Body of pancreas (tissue), 4 donors: ENCODE measurements at places on chromosomes 2 and 18.

GRCh38 chr2:173171321-173171720 lies 95.7 kb downstream of the MAP3K20 start:
- DNase-seq, result no peak

GRCh38 chr2:205237524-205237923 lies 444.8 kb upstream of the NRP2 start:
- no peak for DNase-seq

DNA sequence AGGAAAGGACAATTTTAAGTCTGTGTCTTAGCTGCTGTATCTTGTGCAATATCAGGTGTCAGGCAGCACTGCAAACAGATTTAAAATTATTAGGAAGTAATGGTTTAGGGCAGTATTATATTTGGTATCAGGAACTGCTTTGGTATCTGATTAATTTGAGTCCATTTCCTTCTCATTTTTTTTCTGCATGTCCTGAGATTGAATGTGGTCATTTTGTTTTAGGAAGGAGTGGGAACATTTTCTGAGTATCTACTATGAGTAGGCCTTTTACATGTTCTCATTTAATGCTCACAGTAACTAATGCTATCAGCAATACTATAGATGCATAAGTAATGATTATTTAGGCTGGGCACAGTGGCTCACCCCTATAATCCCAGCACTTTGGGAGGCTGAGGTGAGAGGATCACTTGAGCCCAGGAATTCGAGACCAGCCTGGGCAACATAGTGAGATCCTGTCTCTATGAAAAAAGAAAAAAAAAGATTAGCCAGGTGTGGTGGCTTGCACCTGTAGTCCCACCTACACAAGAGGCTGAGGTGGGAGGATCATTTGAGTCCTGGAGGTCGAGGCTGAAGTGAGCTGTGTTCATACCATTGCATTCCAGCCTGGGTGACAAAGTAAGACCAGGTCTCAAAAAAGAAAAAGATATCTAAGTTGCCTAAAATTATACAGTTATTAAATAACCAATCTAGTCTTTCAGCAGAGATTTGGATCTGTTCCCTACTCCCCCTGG lies 4.7 kb downstream of the FMNL2 start:
- DNase-seq, result no peak

DNA sequence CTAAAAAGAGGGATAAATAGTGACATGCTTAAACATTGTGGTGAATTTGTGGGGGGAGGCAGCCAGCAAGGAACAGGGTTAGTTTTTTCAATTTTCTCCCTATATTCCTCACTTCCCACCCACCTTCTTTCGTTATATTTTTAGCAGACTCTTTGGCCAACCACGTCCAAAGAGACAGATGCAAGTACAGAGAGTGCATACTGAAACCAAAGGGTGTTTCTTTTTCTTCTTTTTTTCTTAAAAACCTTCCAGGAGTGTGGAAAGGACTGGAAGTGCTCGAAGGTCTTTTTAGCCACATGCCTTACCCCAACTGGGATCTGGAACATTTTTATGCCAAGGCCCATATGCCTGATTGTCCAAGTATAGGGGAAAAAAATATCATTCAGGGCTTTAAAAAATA lies 59.0 kb downstream of the TNP1 start:
- DNase-seq, result no peak

DNA sequence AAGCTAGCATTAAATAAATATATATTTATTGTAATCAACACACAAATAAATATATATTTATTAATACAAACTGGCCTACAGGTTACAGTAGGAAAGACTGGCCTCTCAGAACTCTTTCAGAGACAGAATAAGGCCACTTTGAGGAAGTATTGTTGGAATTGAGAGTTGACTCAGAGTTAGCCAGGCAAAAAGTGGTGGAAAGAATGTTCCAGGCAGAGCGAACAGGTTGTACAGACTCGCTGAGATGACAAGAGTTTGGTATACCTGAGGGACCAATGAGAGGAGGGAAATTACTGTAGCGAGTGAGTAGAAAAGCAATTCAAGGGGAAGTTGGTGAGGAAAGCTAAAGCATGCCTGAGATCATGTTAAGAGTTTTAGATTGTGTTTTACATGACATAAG lies 19.0 kb upstream of the XDH start:
- DNase-seq, result no peak

DNA sequence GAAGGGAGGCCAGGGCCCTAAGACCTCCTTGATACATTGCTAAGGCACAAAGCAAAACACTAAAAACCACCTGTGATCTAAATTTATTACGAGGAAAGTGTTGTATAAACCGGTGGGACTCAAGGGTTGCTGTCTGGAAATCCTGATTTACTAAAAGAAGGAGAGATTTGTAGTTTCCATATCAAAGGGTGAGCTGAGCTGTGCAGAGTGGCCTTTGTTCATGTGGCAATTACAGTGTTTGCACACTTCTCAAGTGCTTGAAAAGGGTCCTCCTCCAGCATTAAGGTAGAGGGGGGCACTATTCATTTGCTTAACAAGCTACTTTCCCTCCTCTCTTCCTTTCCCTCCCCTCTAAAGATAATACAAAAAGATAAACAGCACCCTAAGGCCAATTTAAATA lies 30.5 kb upstream of the ITGA4 start:
- DNase-seq, result no peak

GRCh38 chr2:63903003-63903402 lies 61.3 kb downstream of the UGP2 start:
- DNase-seq, result no peak

- DNase-seq, result no peak
Measured at GRCh38 chr2:182818925-182819324, 47.5 kb downstream of the FRZB start.

GRCh38 chr2:46294176-46294836 lies 2.9 kb upstream of the EPAS1 start:
- no peak for DNase-seq

DNA sequence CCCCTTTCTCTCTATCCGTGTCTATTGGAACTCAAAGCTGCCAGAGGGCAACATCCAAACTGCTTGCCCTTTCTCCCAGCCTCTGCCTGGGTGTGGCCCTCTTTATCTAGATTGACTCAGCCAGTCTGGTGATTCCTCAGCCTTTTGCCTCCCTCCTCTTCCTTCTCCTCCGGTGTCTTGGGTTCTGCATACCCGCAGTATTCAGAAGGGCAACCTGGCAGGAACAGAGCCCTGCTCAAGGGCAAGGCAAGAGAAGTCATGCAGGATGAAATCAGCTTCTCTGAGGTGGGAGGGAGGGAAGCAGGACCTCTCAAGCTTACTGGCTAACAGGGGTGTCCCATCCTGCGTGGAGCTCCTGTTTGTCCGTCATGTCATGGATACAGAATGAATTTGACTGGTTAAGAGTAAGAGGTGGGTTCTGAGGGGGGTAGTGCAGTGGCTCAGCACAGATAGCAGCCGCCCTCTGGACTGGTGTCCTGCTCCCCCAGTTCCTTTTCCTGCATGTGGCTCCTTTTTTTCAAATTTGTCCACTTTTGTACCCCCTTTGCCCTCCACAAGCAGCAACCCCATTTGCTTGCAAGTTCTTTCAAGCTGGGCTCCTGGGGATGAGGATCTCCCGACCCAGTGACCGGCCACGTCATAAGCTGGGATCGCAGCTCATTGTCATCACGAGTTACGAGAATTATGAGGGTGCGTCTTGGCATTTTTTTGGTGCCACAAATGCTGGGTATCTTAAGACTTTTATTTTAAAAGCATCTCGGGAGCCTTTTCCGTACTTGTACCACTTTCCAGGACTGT lies 154.1 kb downstream of the FHOD3 start:
- DNase-seq, result no peak

- DNase-seq, result no peak
Measured at GRCh38 chr18:30562231-30562630, 480.3 kb downstream of the DSC3 start.

- DNase-seq, result peak; percentile 11
Measured at GRCh38 chr18:65091744-65092329, 659.0 kb upstream of the CDH7 start.

DNA sequence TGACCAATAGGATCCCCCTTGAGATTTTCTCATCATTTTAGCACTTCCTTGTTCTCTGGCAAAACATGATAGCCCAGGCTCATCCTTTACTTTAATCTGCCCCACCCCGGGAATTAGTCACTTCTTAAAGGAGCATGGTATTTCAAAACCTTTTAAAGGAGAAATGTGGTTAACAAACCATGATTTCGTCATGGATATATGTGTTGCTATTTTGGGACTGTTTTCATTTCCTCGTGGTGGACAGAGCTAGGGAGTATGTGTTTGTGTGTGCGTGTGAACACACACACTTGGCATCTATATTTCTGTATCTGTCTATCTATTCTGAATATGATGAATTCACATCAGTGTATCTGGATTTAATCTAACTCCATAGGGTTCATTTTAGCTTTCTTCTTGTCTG lies 128.1 kb downstream of the BIRC6 start:
- no peak for DNase-seq

DNA sequence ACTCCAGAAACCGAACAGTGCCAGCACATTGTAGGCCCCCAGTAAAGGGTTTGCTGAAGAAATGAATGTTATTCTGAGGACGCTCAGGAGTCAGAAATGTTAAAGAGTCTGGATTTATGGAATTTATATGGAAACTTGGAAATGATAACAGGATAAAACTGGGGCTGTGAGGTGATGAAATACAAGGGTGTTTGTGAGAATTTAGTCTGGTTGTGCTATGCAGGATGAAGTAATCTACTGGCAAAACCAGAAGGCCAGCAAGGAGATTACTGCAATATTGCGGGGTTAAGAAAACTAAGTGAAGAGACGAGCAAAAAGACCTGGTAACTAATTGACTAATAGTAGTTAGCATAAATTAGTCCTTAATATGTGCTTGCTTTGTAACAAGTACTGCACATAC lies 467.8 kb downstream of the ZEB2 start:
- no peak for DNase-seq

DNA sequence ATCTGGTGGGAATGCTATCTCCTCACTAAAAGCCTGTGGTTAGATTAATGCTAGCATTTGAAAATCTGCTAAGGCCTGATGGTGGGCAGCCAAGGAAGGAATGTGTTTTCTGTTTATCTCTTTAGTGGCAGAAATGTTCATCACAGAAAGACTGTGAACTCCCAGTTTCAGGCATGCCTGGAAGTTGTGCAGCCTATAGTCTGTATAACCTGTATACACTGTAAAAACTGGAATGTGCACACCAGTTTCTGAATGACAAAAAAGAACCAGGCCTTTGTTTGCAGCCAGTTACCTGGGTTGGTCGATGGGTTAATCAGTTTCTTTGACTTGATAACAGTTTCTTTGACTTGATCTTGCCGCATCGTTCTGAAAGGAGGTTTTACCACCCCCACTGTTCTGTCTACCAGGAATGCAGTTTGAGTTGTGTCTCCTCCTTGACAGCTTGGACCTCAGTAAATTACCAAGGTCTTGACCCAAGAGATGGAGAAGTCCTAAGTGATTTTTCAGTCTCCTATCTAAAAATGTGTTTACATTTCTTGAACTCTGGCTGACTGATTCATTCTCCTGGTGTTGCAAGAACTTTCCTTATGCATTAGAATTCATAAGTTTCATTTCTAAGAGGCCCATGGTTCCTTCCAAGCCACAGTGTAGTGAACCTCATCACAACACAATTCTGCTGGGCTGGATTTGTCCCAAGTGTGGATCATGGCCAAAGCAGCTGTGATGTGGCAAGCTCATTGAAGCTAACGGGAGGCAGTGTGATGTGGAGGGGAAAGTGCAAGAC lies 62.2 kb downstream of the KIAA2012 start:
- DNase-seq, result peak; percentile 48

- no peak for DNase-seq
Measured at GRCh38 chr2:5392658-5393057, 299.5 kb upstream of the SOX11 start.

GRCh38 chr2:239898292-239898925 lies 126.7 kb downstream of the NDUFA10 start:
- DNase-seq, result no peak

- no peak for DNase-seq
Measured at GRCh38 chr2:9434489-9434888, 11.0 kb downstream of the CPSF3 start.

DNA sequence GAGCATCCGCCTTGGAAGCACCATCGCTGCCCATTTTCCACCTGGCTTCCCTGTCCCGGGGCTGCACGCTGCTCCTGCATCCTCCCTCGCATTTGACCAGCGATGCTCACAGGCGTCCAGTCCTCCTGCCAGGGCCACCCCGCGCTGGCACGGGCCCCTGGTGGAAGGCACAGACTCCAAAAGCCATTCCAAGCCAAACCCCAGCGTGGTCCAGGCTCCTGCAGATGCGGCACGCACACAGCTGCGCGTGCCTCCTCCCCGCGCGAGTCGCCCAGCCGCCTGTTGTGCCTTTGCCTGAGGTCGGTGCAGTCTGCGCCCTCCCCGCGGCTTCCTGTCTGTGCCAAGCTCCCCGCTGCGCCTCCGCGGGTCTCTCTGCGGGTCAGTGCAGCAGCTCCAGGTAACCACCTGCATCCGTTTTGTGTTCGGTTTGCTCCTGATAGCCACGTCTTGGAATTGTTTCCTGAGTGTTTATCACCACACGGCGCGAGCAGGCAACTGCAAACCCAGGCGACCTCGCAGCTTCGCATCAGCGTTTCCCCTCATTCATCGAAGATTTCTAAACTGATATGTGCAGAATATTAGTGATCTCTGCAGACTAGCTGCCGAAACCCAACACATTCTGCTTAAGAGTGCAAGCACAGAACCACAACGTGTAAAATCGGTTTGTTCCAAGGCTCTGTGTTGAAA lies 65.2 kb upstream of the SALL3 start:
- DNase-seq, result no peak

DNA sequence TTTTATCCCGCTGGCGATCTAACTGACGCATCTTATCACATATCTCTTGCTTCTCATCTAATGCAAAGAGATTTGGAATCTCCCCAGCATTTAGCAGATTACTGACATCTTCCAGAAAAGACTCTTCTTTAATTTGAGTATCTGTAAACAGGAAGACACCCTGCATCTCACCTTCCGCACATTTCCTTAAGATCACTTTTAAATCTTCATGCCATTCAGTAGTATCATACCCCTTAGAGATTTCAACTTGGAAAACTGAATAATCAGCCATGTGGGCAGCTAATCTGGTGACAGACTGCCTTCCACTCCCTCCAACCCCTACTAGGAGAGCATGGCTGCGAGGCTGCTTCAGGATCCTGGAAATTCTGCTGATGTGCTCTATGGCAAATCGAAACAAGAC lies 204.3 kb downstream of the DNAH7 start:
- DNase-seq, result no peak

DNA sequence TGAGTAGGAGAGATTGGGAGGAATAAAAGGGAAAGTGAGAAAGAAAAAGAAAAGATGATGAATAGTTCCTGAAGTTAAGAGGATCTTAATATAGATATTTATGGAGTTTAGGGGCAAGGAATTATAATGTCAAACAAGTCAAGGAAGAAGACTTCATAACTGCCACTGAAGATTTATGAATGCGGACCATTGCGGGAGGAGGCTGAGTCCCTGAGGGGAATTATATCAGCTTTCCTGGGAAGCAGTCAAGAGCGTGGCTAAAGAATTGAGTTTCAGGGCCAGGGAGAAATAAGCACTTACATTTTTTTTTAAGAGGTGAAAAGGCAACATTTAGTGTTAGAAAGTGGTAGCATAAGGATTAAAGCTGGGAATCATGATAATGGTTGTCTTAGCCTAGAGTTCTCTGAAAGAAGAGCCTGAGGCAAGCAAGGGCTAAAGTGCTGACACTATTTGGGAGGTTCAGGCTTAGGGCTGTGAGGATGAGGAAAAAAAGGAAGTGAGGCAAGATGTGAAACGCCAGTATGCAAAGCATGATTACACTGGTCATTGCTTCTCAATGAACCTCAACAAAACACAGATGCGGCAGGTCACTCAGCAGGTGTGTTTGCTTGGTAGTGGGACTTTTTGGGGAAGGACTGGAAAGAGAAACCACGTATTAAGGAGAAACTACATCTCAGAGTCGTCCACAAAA lies 217.1 kb downstream of the SLC4A3 start:
- no peak for DNase-seq

GRCh38 chr2:118119761-118120400 lies 31.6 kb downstream of the INSIG2 start:
- no peak for DNase-seq
